ENCODE measurements at places on chromosomes 2 and 18. TPM values are rescaled to one million over a fixed set of nuclear protein-coding genes. Genes with fewer than 3 reads are reported as not detected.

- H3K4me3 ChIP-seq: no peak overlapping the region
- H3K4me1 ChIP-seq: peaks cover 10% of the 10 kb centered on the region
- no peaks in the 10 kb centered on the region for H3K36me3 ChIP-seq
- H3K27ac ChIP-seq: no peak overlapping the region
Measured at GRCh38 chr2:207881902-207882301, 112.2 kb upstream of the FZD5 start.

Gene DOK6
- total RNA-seq: 2.0 TPM

Gene FER1L5
- total RNA-seq: not detected

GRCh38 chr2:212228743-212229171 is 309.8 kb downstream of the ERBB4 start:
- H3K4me3 ChIP-seq: no peak overlapping the region
- DNase-seq: no peak
- H3K36me3 ChIP-seq: no peaks in the 10 kb centered on the region
- H3K4me1 ChIP-seq: peaks cover 2% of the 10 kb centered on the region

DNA sequence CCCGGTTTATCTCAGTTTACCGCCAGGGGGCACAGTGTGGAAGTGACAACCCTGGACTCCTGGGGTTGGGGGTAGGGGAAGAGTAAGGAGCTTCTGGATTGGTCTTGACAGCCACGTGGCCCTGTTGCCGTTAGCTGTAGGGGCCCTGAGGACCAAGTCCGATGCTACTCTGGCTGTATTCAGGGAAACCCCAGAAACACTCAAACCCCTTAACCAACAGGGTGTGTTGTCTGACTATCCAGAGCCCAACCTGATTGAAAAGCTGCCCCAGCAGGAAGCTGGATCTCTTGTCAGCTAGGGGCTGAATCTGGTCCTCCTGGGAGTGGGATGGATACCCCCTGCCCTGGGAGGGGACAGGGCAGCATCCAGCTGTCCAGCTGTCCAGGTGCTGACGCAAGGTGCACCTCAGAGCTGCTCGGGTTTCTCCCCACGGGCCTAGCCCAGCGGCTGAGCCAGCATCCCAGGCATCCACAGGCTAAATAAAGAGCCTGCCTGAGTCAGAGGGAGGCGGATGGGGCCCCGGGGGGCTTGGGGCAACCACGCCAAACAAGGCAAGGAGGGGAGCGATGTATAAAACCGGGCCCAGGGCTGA is 3.1 kb upstream of the GMPPA start:
- peaks cover 50% of the 10 kb centered on the region for H3K4me1 ChIP-seq
- peaks cover 17% of the 10 kb centered on the region for H3K36me3 ChIP-seq
- DNase-seq: no peak
- H3K27ac ChIP-seq: peak overlapping the region; percentile 93
- no peaks in the 10 kb centered on the region for H3K27me3 ChIP-seq

Data from thoracic aorta (tissue), 2 donors.